ENCODE measurements at places on chromosomes 6 and 20. TPM values are rescaled to one million over a fixed set of nuclear protein-coding genes. Genes with fewer than 3 reads are reported as not detected.

Gene CLDN20
- 0.21 TPM for total RNA-seq

Gene MUC22
- not detected for total RNA-seq

Gene SAPCD1
- 17.7 TPM for total RNA-seq

DNA sequence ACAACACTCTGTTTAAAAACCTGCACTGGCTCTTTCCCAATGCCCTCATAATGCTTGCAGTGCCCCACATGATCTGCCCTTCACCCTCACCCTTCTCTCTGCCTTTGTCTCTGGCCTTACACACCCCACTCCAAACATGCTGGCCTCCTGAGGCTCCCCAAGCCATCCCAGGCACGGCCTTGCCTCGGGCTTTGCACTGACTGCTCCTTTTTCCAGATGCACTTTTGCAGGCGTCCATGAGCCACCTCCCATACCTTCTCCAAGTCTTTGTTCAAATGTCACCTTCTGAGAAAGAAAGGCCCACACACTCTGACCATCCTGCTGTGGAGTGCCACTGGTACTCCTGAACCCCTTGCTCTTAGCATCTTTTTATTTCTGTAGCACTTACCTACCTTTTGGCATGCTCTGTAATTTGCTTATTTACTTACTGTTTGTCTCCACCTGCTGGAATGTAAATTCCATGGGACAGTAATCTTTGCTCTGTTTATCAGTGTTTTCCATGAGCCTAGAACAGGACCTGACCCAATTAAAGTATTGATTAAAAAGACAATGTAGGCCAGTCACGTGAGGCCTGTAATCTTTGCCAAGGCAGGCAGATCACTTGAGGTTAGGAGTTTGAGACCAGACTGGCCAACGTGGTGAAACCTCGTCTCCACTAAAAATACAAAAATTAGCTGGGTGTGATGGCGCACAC lies 30.7 kb downstream of the GFRA4 start:
- DNase-seq = no peak

- no peak for DNase-seq
Measured at GRCh38 chr20:3209946-3210317, 634 bp downstream of the ITPA start.

GRCh38 chr6:36949636-36950035 lies 4.9 kb upstream of the PI16 start:
- DNase-seq = no peak

GRCh38 chr6:100796049-100796823 lies 84.9 kb downstream of the ASCC3 start:
- no peak for DNase-seq

DNA sequence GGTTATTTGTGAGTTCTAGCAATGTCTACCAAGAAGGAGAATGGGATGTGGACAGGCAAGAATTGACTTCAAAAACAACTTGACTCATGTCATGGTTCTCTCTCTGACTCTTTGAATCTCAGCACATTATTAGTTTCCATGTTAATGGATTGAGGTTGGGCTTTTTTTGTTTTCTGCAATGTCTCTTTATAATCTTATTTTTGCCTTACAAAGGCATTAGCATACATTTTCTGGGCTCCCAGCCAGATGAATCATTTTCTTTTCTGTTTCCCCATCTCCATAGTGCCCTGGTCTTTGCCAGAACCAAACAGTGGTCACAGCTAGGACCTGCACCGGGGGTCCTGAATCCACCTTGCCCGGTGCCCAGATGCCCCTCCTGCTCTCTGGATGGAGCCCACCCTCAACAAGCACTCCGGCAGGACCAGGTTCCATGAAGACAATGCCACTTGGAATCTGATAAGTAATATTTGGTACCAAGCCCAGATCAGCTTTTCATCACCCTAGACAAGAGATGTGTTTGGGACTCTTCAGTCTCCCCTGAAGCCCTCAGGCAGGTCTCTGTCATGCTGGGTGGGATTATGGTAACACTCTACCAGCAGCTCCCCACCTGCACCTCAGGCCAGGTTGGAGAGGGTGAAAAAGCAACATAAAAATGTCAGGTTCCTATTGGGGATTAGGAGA lies 266.7 kb upstream of the SULF2 start:
- no peak for DNase-seq

- no peak for DNase-seq
Measured at GRCh38 chr6:30844118-30844535, 40.2 kb upstream of the DDR1 start.

- DNase-seq = no peak
Measured at GRCh38 chr6:79423216-79423615, 114.0 kb downstream of the LCA5 start.

DNA sequence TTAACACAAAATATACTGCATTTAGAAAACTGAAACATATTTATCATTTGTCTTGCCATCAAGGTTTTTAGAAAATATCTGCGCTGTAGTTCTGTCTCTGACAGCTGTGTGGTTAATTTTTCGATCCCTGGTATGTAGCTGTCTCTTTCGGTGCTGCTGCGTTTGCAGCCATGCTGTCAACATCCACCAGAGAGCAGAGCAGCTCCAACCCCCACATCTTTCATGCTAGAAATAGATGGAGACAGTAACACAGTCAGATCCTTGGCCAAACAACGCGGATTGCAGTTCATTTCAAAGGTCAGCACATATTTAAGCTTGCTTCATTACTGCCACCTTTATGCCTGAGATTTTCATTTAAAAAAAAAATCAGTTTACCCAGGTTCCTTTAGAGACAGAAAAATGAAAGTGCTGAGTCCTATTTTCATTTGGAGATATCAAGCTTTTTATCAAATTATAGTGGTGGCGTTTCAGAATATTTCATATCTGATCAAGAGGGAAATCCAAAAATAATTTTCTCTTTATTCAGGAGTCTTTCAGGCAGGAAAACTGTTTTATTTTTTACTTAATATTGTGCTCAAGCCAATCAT lies 157.7 kb upstream of the MMS22L start:
- DNase-seq = no peak

GRCh38 chr20:25048519-25048952 lies 9.4 kb downstream of the ACSS1 start:
- no peak for DNase-seq

DNA sequence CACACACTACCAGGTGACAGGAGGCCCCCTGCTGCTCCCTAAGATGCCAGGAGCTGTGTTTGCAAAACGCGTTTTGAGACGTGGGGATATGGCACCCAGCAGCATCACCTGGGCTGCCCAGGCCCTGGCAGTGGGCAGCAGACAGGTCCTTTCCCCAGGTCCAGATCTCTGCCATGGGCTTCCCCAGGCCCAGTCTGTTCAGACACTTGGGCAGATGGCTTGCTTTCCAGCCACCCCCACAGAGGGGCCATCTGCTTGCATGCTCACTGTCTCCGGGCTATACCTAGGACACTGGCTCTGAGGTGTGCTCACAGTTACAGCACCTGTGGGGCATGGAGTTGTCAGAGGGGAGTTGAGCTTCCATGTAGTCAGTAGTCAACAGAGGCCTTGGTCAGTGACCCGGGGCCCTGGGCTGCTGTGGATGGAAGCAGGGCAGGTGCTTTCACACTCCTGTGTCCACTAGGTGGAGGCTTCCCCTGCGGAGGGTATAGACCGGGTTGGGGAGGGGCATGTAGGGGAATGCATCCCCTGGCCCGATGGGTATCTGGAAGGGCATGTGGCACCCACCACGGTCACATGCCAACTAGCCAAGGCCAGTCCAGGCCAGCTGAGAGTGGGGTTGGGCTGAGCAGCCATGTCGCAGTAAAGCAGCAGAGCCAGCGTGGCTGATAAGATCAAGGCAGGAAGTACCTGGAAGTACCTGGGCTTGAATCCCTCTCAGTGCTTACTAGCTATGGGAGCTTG lies 185.4 kb upstream of the SLC24A3 start:
- no peak for DNase-seq
